ENCODE measurements at places on chromosomes 7 and 10.

DNA sequence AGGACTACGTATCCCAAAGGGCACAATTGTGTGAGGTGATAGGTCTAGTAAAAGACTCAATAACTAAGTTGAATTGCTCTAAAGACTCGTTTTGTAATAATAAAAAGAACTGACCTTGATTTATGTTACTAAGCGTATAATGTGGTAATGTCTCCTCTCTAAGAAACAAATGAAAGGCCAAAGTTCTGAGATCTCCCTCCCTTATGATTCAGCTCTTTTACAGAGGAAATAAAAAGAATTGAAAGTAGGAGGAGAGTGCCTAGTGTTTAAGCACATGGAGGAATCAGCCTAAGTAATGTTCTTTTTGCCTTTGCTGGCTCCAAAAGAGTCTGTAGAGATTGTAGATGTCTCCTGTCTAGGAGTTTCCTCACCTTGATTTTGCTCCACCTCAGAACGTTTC lies 98.0 kb downstream of the ARL4A start:
- DNase-seq = no peak

GRCh38 chr10:78892338-78893176 lies 176.2 kb upstream of the ZMIZ1 start:
- no peak for DNase-seq

GRCh38 chr7:151835636-151836035 lies 41.3 kb downstream of the PRKAG2 start:
- no peak for DNase-seq

DNA sequence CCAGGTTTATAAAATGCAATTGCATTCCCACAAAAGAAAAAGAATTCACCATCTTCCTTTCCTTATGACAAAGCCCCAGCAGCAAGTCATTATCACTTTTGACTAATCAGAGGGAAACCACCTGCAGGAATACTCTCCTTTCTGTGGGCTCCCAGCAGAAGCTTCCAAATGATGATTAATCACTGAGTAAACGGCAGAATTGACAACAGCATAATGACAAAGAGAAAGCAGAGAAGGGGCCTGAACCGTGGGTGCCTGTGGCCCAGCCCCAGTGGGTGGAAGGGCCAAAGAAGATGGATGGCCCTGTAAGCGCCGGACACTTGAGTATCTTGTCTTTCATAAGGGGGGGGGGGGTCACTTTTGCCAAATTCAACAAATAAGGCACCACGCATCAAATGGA lies 152.4 kb upstream of the NRBF2 start:
- no peak for DNase-seq

- DNase-seq = no peak
Measured at GRCh38 chr10:17662193-17663138, 18.5 kb downstream of the STAM start.

GRCh38 chr7:50584386-50584785 lies 19.2 kb upstream of the DDC start:
- DNase-seq = no peak

GRCh38 chr10:72082856-72083789 lies 5.2 kb downstream of the SPOCK2 start:
- DNase-seq = no peak

DNA sequence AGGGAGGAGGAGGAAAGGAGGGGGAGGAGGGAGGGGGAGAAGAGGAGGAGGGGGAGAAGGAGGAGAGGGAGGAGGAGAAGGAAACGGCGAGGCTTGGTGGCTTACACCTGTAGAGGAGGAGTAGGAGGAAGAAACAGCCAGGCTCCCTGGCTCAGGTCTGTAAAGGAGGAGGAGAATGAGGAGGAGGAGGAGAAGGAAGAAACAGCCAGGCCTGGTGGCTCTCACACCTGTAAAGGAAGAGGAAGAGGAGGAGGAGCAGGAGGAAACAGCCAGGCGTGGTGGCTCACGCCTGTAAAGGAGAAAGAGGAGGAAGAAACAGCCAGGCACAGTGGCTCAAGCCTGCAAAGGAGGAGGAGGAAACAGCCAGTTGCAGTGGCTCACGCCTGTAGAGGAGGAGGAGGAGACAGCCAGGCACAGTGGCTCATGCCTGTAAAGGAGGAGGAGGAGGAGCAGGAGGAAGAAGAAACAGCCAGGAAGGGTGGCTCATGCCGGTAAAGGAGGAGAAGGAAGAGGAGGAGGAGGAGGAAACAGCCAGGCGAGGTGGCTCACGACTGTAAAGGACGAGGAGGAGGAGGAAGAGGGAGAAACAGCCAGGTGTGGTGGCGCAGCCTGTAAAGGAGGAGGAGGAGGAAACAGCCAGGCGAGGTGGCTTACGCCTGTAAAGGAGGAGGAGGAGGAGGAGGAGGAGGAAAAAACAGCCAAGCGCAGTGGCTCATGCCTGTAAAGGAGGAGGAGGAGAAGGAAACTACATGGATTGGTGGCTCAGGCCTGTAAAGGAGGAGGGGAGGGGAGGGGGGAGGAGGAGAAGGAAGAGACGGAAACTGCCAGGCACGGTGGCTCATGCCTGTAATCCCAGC lies 14.9 kb upstream of the CRCP start:
- DNase-seq = peak; percentile 43

DNA sequence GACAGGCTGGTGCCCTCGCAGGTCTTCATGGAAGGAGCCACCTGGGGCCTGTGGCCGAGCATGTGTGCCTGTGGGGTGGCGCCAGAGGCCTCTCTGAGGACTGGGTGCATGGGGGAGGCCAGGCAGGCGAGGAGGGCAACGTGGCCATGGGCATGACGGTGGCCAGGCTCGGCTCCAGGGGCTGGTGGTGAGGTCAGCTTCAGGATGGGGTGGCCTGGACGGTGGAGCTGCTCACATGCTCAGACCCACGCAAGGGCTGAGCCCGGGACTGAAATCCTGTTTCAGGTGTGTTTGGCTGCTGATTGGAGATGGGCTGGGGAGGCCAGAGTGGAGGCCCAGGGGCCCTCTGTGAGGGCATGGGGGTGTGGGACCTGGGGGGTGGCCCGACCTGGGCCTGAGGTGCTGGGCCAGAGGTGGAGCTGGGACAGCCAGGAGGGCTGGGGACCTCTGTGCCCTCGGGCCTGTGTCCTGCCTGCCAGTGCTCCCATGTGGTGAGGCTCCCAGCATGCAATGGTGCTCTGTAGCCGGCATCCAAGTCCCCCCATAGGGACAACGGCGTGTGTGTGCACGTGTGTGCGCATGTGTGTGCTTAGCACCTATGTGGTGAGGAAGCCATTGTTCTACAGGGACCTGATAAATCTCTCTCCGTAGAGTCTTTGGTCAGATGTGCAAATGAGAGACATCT lies 71.1 kb downstream of the INPP5A start:
- DNase-seq = peak; percentile 8

DNA sequence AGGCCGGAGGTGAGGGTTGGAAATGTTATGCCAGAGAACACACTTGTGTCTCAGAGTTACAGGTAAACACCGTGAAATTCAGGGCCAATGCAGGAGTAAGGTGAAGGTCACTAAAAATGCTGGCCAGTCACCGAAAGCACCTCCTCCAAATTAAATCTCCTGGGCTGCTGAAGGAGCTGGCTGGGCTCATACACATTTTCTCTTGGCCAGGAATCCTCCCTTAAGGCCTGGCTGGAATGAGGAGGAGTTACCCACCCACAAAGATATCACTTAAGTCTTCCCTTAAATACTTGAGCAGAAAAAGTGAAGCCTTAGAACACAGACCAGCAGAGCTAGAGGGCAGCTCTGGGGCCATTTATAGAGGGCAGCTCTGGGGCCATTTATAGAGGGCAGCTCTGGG lies 46.3 kb downstream of the HTRA1 start:
- no peak for DNase-seq

DNA sequence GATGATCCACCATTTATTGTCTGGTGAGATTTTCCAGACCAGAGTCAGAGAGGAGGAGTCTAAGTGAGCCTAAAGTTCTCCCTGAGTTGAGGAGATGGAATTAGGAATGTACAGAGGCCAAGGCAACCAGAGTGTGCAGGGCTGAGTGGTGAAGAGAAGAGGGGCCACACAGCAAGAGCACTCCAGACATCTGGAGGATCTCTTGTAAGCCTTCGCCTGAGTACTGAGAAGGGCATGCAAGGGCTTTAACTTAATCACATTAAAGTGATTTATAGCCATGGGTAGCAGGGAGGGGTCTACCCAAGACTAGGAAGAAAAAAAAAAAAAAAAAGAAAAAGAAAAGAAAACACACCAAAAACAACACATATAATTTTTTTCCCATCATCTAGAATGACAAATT lies 1190.4 kb downstream of the GATA3 start:
- DNase-seq = no peak
